ENCODE measurements at places on chromosomes 11 and 22. TPM values are rescaled to one million over a fixed set of nuclear protein-coding genes. Genes with fewer than 3 reads are reported as not detected.
A peak's percentile ranks its signal among the peaks of the same experiment; 100 is the strongest.

- DNase-seq: no peak
Observed at GRCh38 chr11:89220684-89221339, 43.1 kb downstream of the TYR start.

- peak; percentile 67 for DNase-seq
Observed at GRCh38 chr22:24578355-24579257, 14.3 kb downstream of the LRRC75B start.

Gene NLRP10
- 1.1 TPM for total RNA-seq

DNA sequence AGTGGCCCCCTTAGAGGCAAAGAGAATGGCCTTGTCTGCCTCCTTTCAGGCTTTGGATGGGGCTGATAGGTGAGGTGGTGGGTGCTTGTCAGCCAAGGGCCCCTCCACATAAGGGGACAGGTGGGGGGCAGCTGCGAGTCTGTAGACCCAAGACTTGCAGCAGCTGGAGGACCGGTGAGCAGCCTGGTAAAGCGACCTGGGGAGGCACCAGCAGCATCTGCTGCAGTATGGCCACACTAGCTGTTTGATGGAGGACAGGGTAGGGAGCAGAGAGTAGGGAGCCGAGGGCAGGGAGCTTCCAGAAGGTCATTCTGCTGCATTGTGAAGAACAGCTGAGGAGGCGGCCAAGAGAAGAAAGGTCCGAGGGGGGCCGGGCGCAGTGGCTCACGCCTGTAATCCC, 16.8 kb upstream of the MRTFA start:
- no peak for DNase-seq

Gene DDI1
- not detected for total RNA-seq

- no peak for DNase-seq
Observed at GRCh38 chr11:64224891-64225607, 937 bp downstream of the TRPT1 start.
